ENCODE measurements at places on chromosomes 3 and 15.

DNA sequence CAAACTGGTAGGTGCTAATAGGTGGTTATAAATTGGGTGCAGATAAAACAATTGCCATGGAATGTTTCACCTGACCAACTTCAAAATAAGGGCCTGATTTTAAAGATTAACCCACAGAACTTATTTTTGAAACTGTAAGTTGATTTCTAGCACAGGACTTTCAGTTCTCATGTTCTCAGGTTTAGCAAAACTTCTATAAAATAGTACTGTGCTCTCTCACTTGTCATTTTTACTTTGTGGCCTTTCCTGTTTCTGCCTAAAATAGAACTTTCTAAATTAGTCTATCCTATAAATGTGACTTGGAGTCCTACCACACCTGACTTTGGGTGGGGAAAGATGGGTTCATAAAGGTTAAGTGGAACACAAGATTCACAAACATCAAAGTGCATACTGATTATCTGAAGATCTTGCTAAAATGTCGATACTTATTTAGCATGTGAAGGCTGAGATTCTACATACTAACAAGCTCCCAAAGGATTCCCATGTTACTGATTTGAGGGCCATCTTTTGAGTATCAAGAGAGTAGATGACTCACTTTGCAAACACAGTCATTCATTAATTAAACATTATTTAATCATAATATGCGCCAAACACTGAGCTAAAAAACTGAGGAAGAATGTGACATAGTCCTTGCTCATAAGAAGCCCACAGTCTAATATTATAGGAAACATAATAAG is 38.6 kb downstream of the BTLA start:
- no peak for DNase-seq

- no peak for DNase-seq
These were observed 678 bp downstream of the DOCK3 start for GRCh38 chr3:50675179-50676030.

GRCh38 chr3:171806200-171807128 is 3.8 kb downstream of the PLD1 start:
- no peak for DNase-seq

GRCh38 chr3:186471771-186472170 is 72.4 kb downstream of the CRYGS start:
- no peak for DNase-seq

DNA sequence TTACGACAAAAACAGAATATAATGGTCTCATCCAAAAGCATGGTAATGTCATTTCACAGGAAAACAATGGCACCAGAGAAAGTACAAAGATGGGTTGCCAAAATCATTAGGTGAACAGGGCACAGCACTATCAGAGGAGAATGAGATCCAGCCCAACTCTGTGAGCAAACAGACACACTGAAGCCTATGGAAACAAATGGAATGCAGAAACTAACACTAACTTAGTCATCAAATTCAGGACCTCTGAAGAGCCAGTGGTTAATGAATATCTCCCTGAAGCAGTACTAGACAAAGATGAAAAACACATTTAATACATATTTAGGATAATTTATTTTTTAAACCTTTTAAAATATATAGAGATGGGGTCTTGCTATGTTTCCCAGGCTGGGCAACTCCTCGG is 14.6 kb upstream of the RPS17 start:
- DNase-seq, result no peak

DNA sequence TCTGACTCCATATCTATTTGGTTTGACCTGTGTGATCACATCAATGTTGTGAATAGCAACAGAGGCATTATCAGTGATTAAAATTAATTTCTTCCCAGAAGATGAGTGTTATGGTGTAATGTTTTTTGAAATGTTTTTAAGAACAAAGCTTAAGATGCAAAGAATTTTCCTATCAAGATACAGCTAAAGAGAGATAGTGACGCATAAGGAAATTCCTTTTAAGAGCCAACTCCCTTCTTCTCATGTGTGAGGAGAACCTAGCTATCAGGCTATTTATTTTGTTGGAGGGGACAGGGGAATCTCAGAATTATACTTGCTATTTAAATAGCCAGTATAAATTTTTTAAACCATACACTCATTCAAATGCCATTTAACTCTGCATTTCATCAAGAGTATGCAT is 71.3 kb downstream of the COL8A1 start:
- DNase-seq, result no peak

- no peak for DNase-seq
These were observed 4.4 kb upstream of the CLEC3B start for GRCh38 chr3:45021524-45022297.

- DNase-seq, result no peak
These were observed 329.6 kb downstream of the UACA start for GRCh38 chr15:70433586-70434324.

- DNase-seq, result no peak
These were observed 770.7 kb upstream of the ALCAM start for GRCh38 chr3:104596054-104596453.

- no peak for DNase-seq
These were observed 10.6 kb downstream of the CHCHD4 start for GRCh38 chr3:14113965-14114635.

- no peak for DNase-seq
These were observed 63.6 kb upstream of the BOC start for GRCh38 chr3:113147681-113148261.

GRCh38 chr3:188527389-188527788 is 373.4 kb downstream of the LPP start:
- no peak for DNase-seq

- no peak for DNase-seq
These were observed 3.6 kb upstream of the GNB4 start for GRCh38 chr3:179454887-179455286.

GRCh38 chr15:57288926-57289580 is 87.3 kb upstream of the CGNL1 start:
- no peak for DNase-seq

- DNase-seq, result no peak
These were observed 131.8 kb upstream of the MCTP2 start for GRCh38 chr15:94099574-94099960.

GRCh38 chr15:46732060-46732459 is 985.2 kb upstream of the SEMA6D start:
- no peak for DNase-seq

DNA sequence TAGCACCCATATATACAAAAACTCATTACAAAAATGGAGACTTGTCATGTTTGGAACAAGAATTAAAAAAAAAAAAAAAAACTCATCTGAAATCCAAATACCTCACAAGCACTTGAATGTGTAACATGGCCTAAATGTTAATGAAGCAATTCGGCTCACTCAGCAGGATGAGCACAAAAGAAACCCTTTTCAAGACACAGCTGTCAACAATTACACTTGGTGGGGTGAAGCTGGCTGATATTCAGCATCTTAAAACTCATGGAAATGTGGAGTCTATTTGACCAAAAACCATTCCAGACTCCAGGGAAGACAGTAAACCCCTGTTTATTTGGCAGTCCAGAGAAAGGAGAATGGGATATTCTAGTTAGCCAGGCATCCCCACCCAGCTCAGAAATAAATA is 205.4 kb upstream of the TSC22D2 start:
- no peak for DNase-seq

- DNase-seq, result no peak
These were observed 798.7 kb downstream of the DIPK2A start for GRCh38 chr3:144770281-144770680.

DNA sequence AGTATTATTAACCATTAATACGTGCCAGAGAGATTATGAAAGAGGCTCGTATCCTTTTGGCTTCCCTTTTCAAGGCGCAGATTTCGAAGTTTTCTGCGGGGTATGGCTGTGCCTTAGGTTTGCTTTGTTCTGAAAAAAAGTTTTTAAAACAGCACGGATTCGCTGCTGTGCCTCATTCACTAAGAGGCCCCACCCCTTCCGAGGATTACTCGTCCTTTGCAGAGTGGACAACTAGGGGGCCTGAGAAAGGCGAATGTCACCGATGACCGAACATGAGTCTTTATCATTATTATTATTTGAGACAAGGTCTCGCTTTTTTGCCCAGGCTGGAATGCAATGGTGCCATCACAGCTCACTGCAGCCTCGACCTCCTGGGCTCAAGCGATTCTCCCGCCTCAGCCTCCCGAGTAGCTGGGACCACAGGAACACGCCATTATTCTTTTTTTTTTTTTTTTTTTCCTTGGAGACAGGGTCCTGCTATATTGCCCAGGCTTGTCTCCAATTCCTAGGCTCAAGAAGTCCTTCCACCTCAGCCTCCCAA is 684 bp upstream of the RPS27L start:
- DNase-seq, result peak; percentile 8

GRCh38 chr3:149613988-149614387 is 43.8 kb downstream of the WWTR1 start:
- no peak for DNase-seq

GRCh38 chr3:161104561-161105551 is at the start of gene B3GALNT1:
Gene B3GALNT1 (minus strand): TSS chr3:161105349. CDS start chr3:161086754, 18,595 bp downstream.
- DNase-seq, result peak; percentile 49

- no peak for DNase-seq
These were observed 80.9 kb downstream of the THBS1 start for GRCh38 chr15:39661776-39662175.

- DNase-seq, result peak; percentile 39
These were observed 15.7 kb downstream of the BHLHE40 start for GRCh38 chr3:4994823-4995499.

- no peak for DNase-seq
These were observed 103.2 kb downstream of the SST start for GRCh38 chr3:187567021-187567420.

DNA sequence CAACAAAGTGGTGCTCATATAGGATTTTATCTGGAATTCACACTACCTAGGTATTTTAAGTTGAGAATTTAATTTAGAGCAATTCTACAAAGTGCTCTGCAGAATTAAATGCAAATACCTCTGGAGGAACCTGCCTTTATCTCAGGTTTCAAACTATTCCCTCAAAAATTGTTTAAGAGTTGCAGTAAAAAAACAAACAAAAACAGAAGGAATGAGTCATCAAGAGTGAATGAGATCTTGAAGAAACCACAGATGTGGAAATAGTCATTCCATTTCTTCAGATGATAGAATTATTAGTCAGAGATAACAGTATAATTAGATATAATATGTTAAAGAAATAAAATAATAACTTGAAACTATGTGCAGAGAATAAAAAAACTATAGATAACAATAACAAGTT is 80.8 kb upstream of the SCN5A start:
- DNase-seq, result no peak

- DNase-seq, result no peak
These were observed 279.2 kb downstream of the GABRG3 start for GRCh38 chr15:27250223-27250622.

DNA sequence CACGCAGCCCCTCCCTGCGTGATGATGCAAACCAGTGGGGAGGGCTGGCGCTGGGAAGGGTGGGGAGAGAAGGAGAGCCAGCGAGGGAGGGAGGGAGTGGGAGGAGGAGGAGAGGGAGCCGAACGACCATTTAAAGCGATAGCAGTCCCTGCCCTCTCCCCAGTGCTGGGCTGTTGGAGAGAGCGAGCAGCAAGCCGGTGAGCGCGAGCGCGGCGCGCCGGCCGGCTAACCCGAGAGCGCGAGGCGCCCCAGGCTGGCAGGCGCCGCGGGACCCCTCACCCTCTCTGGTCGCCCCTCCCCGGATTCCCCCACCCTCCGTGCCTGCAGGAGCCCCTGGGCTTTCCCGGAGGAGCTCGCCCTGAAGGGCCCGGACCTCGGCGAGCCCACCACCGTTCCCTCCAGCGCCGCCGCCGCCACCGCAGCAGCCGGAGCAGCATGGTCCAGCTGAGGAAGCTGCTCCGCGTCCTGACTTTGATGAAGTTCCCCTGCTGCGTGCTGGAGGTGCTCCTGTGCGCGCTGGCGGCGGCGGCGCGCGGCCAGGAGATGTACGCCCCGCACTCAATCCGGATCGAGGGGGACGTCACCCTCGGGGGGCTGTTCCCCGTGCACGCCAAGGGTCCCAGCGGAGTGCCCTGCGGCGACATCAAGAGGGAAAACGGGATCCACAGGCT is at the start of gene GRM7:
TSS of gene GRM7 (plus strand) at position 162 of the 671 bp plus-strand sequence.
- DNase-seq, result no peak

DNA sequence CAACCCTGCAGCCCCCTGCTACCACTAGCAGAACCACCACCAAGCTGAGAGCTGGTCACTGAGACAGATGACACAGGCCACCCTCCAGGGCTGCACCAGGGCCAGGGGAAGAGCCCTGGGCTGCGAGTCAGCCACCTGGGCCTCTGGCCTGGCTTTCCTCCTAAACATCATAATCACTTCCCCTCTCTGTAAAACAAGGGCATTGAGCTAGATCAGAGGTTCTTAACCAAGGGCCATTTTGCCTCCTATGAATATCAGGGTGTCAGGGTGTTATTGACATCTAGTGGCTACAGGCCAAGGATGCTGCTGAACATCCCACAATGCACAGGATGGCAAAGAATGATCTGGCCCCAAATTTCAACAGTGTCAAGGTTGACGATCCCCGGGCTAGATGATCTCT is 25.2 kb downstream of the TLE3 start:
- no peak for DNase-seq

DNA sequence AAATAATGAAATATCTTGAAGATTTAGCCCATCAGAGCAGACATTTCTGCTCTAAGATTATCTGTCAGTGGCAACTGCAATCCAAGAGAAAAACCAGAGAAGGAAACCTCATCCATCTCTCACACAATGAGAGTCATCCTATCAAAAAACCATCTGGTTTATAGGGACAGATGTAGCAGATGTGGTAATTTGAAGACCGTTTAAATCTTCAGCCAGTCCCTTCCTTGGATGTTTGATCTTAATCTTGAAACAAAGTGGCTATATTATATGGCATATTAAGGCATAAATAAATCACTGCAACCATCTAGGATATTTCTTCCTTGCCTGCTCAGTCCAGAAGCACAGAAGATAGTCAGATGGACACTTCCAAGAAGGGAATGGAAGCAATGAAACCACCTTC is 305.3 kb downstream of the MAGI1 start:
- no peak for DNase-seq

- no peak for DNase-seq
These were observed 274.7 kb downstream of the RPLP1 start for GRCh38 chr15:69727121-69727924.

DNA sequence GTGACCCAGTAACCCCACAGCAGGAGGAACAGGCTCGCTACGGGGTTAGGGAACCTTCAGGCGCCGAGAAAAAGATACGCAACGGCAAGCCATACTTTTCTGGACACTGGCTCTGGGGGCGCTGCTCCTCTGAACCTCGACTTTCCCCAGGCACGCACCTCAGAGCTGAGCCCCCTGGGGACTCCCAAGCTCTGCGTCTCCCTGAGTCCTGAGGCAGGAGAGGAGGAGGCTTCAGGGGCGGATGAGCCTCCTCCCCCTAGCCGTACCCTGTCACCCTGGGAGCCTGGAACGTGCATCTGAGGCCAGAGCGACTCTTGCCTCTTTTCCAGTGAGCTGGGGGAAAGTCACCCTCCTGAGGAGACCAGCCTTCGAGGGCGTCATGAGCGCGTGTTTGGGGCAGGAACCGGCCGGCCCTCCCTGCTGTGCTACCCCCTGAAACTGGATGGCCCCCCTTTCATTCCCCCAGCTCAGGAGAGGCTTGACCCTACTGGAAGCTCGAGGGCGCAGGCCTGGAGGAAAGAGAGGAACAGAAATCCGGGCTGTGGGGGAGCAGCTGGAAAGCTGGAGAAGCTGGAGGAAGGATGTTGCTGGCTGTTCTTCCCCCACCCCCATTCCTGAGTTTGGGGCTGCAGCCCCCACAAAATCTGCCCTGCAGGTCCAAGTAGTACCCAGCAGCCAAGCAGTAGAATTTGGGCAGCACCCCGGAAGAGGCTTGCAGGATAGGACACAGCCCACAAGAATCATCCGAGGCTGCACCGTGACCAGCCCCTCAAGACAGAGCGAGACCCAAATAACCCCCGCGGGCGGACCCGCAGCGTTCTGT is 25.1 kb upstream of the POLG start:
- DNase-seq, result no peak

GRCh38 chr3:125316949-125317348 is 58.2 kb downstream of the ZNF148 start:
- DNase-seq, result no peak

- no peak for DNase-seq
These were observed 15.5 kb upstream of the IL16 start for GRCh38 chr15:81181220-81181619.
